Activated naive CD4-positive, alpha-beta T cell treated with Interleukin-2 at 50 U/mL for 16 hours (primary cell): ENCODE measurements at places on chromosomes 2 and 18.

- no peak for DNase-seq
Observed at GRCh38 chr2:151819920-151820319, 8.3 kb downstream of the ARL5A start.

DNA sequence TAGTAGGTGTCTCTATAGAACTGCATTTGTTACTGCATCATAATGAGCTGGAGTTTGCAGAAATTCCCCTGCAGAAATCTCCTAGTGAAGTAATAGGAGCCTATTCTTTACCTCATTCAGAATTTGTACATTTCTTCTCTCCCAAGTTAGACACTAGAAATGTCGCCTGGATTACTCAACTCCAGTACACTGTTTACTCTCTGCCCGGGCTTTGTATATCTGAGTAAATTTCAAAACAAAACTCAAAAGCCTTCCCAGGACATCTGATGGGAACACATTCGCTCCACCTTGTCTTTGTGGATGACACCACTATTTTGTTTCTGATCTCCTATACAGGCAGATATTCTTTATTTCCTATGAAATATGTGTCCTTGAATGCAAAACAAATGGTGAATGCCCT lies 76.8 kb downstream of the POU3F3 start:
- no peak for DNase-seq

- DNase-seq: no peak
Observed at GRCh38 chr2:224957540-224958461, 84.5 kb downstream of the DOCK10 start.

GRCh38 chr2:28363686-28364280 lies 28.9 kb upstream of the FOSL2 start:
- DNase-seq: no peak

DNA sequence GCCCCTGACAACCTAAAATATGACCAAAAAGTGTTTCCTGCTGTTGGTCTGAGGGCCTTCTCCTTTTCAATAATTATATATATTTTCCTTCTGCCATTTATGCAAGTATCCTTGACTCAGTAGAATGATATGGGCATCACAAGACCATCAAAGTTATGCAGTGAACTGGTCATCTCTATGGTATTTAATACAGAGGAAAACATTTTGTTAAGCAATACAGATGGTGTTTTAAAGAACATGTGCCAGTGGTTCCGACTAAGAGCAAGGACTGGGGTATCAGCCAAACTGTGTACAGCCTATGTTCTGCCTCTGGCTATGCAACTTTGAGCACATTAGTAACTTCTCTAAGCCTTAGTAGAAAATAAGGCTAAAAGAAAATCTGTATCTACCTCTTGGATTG lies 179.0 kb downstream of the TRABD2A start:
- DNase-seq: no peak

DNA sequence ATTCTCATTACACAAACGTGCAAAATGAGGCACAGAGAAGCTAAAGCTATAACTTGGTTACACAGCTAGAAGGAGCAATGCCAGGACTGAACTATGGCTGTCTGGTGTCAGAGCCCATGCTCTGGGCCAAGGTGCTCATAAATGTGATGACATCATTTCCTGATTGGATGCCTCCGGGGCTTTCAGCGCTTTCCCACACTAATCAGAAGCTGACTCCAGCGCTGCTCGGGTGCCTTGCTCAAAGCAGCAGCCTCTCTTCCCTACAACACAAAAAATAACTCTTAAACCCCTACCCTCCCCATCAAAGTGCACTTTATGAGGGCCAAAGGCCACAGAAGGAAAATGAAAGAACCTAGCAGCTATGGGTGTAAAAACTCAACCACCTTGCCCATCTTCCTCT lies 90.7 kb downstream of the STK39 start:
- no peak for DNase-seq

GRCh38 chr18:75378376-75379315 lies 48.9 kb downstream of the SMIM21 start:
- no peak for DNase-seq

DNA sequence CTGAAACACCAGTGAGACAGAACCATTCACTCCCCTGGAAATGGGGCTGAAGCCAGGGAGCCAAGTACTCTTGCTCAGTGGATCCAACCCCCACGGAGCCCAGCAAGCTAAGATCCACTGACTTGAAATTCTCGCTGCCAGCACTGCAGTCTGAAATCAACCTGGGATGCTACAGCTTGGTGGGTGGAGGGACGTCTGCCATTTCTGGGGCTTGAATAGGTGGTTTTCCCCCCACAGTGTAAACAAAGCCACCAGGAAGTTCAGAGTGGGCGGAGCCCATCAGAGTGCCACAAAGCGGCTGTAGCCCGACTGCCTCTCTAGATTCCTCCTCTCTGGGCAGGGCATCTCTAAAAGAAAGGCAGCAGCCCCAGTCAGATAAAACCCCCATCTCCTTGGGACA lies 292.8 kb downstream of the LNPK start:
- no peak for DNase-seq

DNA sequence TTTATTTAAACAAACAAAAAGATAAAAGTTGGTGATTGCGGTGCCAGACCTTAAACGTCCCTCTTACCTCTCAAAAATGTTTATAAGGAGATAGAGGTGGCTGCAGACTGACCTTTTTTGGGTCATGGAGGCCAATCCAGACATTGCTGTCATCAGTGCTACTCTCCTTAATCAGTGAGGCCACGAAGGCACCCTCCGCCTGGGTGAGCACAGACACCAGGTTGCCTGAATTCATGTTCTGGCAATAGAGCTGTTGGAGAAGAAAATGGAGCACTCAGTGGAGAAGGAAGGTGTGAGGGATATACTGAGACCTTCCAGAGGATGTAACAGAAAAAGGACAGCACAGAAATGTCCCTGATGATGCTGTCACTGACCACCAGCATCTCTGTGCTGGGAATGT lies 1.5 kb downstream of the REG1B start:
- DNase-seq: no peak

GRCh38 chr2:85405201-85406059 lies 4.7 kb downstream of the CAPG start:
- peak; percentile 72 for DNase-seq

DNA sequence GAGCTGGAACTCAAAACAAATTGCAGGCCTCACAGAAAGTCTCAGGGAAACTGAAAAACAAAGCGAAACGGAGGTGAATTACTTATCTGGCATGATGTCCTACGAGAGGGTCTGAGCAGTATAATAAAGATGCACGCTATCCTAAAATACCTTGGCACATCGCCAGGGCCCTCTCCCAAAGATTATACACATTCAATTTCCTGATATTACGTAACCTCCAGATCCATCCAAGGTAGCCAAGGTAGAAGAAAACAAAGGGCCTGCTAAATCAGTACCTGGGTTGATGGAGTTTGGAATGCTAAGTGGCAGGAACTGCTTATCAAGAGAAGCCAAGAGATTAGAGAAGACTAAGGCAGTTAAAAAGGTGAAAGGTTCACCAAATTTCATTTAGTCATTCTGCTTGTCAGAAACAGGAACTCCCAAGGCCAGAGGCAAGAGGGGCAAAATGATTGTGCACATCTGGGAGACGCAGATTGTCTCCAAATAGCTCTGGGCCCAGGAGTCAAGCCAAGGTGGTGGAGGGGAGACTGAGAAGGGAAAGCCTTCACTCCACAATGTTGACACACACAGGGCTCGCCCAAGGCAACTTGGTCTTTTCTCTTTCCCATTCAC lies 236.8 kb upstream of the ATP5MC3 start:
- DNase-seq: no peak

GRCh38 chr2:62844311-62845090 lies 139.0 kb downstream of the EHBP1 start:
- no peak for DNase-seq

DNA sequence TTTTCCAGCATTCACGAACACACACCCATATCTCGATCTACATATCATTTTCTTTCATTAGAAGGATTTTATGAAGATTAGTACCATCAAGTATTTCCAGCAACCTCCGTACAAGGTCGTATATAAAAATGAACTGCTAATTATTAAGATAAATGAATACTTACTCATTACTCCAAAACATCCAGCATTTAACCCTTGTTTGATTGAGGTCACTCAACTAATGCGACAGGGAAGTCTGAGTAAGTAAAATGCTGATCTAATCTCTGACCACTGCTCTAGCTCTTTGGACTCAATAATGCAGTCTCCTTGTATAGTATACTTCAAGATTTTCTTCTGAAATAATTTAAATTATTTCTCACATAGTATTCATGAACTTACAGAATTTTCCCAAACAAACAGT lies 2.0 kb downstream of the ABHD3 start:
- DNase-seq: no peak

DNA sequence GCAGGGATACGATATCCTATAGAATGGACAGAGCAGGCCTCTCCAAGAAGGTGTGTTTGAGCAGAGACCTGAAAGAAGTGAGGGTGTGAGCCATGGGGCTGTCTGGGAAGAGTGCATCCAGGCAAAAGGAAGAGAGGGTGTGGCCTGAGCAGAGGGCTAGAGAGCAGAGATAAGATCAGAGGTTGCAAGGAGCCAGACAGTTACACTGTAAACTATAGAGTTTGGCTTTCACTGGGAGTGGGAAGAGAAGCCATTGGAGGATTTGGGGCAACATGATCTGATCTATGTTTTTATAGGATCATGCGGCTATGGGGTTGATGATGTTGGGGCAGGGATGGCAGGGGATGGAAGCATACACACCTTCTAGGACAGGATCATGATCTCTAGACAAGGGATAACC lies 124.1 kb upstream of the MAP3K20 start:
- DNase-seq: no peak

GRCh38 chr18:7447318-7448028 lies 119.6 kb upstream of the PTPRM start:
- DNase-seq: no peak

DNA sequence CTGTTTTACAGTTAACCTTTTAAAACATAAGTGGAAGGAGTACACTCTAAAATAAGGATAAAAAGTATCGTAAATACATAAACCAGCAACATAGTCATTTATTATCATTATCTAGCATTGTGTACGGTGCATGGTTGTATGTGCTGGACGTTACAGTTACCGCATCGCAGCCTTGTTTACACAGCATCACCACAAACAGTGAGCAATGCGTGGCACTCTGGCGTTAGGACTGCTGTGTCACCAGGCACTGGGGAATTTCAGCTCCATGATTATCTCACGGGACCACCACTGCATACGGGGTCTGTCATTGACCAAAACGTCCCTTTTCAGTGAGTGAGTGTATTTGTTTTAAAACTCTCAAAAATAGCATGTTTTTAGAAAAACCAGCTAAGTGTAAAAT lies 103.0 kb upstream of the SNTG2 start:
- no peak for DNase-seq

- DNase-seq: no peak
Observed at GRCh38 chr18:36330435-36331052, 33.0 kb downstream of the FHOD3 start.

- no peak for DNase-seq
Observed at GRCh38 chr18:253121-253520, 14.7 kb downstream of the THOC1 start.

DNA sequence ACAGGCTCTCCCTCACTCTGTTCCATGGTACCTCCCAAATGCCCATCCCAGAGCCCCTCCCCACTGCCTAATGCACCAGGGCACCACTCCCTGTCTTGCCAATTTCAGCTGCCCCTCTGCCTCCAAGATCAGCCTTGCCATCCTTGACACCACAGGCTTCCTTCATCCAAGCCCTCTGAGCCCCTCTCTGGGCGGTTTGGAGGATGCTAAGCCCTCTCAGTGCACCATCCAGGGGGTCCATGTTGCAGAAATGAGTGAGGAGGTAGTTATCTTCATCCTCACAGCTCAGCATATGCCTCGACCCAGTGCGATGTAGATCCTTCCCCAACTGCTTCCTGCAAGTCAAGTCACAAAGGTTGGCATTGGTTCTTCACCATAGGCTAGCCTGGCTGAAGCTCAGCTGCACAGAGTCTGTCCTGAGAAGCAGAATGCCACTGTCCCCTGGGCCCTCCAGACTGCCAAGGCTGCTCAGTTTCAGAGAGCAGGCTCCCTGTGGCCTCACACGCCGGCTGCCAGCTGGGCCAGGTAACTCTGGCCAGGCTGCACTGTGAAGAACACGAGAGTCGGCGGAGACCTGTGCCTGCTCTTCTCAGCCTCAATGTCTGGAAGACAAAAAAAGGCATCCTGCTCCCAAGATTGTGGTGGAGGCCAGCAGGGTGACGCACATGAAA lies 9.9 kb upstream of the MAP3K2 start:
- no peak for DNase-seq
